Stimulated activated CD4-positive, alpha-beta T cell treated with anti-CD3 and anti-CD28 coated beads, TNF-alpha, amount 100 ng/mL, for 1 hour (primary cell): ENCODE measurements at places on chromosomes 5 and 9.

DNA sequence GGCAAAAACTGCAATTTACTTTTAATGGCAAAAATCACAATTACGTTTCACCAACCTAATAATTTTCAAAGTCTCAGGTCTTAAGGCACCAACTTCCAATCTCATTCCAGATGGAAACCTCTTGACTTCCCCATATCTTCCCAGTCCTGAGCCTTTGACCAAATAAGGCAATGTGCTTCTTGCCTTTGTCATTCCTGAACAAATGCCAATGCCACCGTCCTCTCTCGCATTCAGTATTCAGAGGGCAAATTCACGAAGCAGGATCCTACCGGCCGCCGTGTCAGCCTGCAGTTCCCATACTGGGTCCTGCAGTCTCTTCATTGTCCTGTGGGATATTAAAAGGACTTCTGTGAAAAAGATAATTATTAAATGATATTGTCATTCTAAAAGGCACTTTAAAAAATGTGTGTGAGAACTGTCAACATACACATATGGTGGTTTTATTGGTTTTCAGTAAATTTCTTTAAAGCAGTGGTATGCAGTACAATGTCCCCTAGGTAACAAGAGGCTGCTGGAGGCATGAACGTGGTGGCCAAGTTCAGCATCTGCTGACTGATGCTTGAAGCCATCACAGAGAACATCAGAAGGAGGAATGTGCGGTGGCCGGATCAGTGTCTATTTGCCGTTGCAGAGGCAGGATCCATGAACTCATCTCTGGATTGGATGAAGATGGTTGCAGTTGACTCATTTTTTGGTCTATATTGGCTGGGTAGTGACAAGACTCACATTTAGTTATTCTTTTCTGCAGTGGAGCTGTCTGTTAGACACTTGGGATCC, 101.4 kb upstream of the IRX4 start:
- no peak for DNase-seq

- DNase-seq = peak; percentile 5
Measured at GRCh38 chr9:100714372-100715099, 136.7 kb downstream of the CAVIN4 start.

DNA sequence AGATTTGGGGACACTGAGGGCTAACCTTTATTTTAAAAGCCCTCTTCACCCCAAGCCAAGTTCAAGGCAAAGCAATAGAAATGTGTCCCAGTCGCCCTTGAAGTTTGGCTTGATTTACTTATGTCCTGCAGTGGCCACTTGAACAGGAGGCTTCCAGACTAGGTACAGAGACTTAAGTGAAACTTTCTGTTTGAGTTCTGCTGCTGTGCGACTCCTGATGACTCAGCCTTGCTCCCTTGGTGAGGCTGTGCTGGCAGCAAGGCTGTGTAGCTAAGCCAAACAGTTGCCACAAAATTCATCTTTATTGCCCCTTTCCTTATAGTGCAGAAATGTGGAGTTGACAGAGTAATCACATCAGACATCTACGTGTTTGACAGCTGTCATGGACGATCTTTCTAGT, 68.8 kb upstream of the NTRK2 start:
- no peak for DNase-seq

- DNase-seq = no peak
Measured at GRCh38 chr5:141701360-141702119, 19.5 kb upstream of the ARAP3 start.

DNA sequence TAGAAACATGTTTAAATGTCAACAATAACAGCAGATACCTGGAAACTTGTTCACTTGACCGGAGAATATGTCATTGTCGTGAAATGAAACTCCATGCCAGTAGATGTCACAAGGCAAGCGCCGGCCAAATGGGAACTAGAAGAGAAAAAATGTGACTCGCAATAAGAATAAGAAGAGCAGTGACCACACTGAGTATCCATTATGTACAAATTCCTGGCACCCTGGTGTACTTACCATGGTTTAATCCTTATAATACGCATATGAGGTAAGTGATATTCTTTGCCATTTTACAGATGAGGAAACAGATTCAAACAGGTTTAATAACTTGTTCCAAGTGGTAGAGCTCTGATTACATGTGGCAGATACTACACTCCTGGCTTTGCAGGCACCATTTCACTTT, 53.9 kb downstream of the TTLL11 start:
- no peak for DNase-seq

- DNase-seq = no peak
Measured at GRCh38 chr5:145245354-145245753, 589.8 kb downstream of the PRELID2 start.

DNA sequence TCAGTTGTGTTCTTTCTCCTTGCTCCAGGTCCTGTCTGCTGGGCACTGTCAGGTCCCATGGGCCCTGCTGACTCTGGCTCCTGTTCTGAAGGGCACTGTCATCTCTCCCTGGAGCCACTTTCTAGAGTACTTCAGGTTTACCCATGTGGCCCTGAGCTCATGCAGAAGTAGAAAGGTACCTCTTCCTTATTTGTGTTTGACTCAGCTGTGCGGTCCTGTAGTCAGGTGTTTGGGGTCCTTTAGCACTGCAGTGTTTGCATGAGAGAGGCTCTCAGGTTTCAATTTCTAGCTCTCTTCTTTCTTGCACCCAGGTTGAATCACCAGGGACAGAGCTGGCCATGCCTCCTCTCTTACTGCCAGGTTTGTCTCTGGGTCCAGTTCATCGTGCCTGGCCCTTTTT, 71.5 kb downstream of the HSPA4 start:
- DNase-seq = no peak

DNA sequence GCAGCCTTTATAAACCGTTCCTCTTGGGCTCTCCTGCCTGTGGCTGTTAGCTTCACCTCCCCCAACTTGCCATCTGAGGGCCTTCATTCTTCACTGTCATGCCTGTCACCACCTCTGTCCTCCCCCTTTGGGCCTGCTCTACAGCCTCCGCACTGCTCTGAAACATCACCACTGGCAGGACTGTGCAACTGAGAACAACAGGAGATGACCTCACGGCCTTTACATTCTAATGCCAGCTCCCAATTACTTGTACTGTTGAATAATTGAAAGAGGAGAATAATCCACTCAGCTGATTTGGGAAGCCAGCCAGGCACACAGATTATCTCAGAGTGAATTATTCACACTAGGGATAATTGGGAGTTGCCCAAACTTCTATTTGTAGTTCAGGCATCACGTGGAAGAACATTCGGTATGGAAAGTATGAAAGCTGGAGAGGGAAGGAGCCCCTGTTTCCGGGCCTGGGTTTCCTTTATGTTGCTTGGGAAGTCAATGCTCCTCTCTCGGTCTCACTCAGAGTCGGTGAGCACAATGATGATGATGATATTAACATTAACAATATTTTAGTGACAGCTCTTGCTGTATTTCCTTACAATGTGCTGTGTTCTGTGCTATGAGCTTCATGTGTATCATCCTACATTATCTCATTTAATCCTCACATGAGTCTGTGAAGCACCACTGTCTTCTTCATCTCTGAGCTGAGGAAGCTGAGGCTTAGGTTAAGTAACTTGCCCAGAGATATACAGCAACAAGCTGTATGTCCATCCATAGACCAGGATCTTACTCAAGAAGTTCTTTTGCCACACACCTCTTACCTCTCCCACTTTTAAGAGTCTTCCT, 99.3 kb upstream of the LRRTM2 start:
- no peak for DNase-seq

DNA sequence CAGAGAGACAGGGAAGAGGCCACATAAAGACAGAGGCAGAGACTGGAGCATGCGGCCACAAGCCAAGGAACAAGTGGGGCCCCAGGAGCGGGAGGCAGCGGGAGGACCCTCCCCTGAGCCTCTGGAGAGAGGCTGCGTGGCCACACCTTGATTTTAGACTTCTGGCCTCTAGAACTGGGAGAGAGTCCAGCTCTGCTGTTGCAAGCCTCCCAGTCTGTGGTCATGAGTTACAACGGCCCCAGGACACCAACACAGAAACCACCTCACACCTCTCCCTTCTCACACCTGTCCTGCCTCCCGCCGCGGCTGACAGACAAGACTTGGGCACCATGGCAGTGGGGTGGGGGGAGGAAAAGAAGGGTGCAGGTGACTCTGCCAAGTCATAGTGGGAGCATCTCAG, 2.2 kb downstream of the INPP5E start:
- DNase-seq = no peak

DNA sequence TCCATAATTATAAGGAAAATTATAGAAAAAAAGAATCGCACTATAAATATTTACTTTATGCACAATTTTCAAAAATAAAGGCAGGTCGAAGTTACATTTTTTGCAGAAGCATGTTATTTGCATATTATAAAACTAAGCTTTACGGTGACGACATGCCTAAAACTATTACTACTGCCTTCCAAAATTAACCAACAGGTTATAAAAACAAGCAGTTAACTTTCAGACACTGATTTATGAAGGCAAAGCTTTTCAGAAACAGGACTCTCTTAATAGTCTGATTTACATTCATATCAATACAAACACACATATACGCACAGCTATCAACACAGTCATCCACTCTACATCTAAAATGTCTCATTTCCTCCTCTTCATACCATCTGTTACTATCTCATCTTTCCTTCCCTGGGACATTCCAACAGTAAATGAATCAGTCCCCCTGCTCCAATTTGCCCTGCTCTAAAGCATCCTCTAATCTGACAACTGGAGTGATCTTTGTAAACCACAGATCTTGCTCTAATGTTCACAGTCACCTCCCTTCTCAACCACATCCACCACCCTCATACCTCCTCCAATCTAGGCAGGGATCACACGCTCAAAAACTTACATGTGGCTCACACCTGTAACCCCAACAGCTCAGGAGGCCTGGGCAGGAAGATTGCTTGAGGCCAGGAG, 21.6 kb downstream of the FBXW11 start:
- DNase-seq = no peak

GRCh38 chr5:142063878-142064331, 44.7 kb upstream of the NDFIP1 start:
- no peak for DNase-seq

DNA sequence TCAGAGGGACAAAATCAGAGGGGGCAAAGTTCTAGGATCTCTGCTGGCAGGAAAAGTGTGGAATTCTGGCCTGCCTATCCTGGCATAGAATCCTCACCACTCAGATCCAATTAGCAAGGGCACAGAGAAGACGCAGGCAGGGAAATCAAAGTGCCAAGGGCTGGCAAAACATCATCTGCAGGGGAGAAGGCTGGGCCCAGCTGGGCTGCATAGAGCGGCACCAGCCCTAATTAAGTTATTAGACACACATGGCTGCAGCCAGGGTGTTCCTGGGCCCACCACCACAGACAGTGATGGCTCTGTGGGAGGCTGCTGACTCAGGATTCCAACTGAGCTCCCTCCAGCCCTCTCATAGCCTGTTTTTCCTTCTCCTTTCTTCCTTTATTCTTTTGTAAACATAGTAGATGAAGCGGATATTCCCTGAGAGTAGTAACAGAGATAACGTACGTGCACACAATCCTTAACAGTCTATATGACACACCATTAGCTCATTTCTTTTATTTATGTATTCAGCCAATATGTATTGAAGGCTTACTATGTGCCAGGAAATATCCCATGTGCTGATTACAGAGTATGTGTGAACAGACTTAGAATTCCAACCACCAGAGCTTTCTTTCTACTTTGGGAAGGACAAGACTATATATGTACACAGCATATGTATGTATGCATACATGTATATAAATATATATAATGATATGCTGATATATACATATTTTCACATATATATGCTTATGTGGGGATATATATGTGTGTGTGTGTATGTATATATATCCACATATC, 236.1 kb downstream of the ASTN2 start:
- DNase-seq = no peak

DNA sequence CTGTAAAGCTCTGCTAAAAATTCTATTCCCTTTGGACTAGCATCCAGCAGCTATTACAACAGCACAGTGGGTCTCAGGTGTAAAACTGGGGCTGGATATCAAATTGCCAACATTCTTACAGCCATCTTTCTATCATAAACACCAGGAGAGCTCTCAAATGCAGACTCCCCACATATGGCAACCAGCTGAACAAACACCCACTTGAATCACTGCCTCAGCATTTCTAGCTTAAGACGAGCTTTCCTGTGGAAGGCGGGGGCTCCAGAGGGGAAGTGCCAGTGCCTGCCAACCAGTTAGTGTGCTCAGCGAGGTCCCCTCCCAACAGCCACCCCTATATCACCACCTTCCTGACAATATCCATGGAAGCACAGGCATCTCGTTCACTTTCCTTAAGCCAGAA, 62.2 kb downstream of the IPPK start:
- DNase-seq = no peak

- no peak for DNase-seq
Measured at GRCh38 chr9:112863746-112864145, 26.9 kb downstream of the SLC46A2 start.

DNA sequence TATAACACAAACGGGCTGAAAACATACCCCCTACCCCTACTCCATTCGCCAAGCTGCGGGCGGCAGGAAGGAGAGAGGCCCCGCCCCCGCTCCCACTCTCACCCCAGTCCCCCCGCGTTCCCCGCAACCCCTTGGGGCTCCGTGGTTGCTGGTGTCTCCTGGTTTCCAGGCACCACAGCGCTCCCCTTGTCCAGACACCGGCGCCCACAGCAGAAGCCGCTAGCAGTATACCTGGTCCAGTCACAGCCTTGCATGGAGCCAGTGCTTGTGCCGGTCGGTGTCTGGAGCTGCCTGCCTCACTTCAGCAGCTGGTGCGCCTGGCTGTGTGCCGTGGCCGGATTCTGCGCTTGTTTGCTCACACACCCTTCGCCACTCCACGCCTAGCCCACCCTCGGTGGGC, 240.5 kb upstream of the DAB2 start:
- DNase-seq = no peak

- no peak for DNase-seq
Measured at GRCh38 chr5:179268966-179269693, 76.1 kb downstream of the ADAMTS2 start.

DNA sequence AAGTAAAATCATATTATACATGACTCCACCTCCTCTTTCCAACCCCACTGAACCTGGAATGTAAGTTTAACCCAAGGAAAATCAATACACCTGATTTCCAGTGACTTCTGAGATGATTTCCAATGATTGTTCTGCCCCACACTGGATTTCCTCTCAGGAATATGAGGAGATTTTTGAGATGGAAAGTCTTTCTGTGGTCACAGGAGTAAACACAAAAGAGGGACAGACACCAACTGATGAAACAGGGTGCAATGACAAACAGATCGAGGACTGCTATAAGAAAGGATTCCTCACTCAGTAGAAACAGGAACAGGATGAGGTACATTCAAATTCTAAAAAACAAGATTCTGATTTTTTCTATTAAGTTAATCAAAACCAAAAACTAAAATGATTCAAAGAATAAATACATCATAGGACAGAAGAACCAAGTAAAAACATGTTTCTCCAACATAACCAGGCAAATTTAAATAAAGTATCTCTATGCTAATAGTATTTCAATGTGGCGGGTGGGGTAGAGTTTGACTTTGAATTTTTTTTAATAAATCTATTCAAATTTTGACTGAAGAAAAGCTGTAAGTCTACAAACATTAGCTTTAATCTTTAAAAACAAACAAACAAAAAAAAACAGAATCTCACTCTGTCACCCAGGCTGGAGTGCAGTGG, 42.1 kb downstream of the DTWD2 start:
- no peak for DNase-seq
